Forelimb muscle (tissue), 1 donor: ENCODE measurements at places on chromosomes 11 and 22. TPM values are rescaled to one million over a fixed set of nuclear protein-coding genes. Genes with fewer than 3 reads are reported as not detected.

GRCh38 chr11:11432621-11433319 lies 79.7 kb upstream of the CSNK2A3 start:
- no peak for DNase-seq

- DNase-seq: no peak
These were observed 648.7 kb upstream of the CCDC179 start for GRCh38 chr11:23509023-23509422.

XKR3 gene
- not detected for polyA plus RNA-seq

OR5B21 gene
- polyA plus RNA-seq: not detected

NRGN gene
- polyA plus RNA-seq: 4.7 TPM

ACRV1 gene
- 0.34 TPM for polyA plus RNA-seq
